Fibroblast of the aortic adventitia (primary cell): ENCODE measurements at places on chromosomes 2 and 18.
A peak's percentile ranks its signal among the peaks of the same experiment; 100 is the strongest.

GRCh38 chr18:57447154-57447621 is 12.0 kb downstream of the ONECUT2 start:
- DNase-seq, result peak; percentile 22

- no peak for DNase-seq
Measured at GRCh38 chr18:56722518-56722917, 71.4 kb downstream of the WDR7 start.

- peak; percentile 88 for DNase-seq
Measured at GRCh38 chr18:48922801-48923730, 27.7 kb downstream of the SMAD7 start.

GRCh38 chr2:131093696-131094462 is 619 bp upstream of the FAM168B start:
- DNase-seq, result no peak

GRCh38 chr2:38959938-38960608 is 70.4 kb downstream of the ARHGEF33 start:
- peak; percentile 74 for DNase-seq
